Stimulated activated CD8-positive, alpha-beta memory T cell treated with anti-CD3 and anti-CD28 coated beads, Interleukin-2, amount 100 ng/mL, for 1 hour (primary cell): ENCODE measurements at places on chromosomes 5 and 9.

DNA sequence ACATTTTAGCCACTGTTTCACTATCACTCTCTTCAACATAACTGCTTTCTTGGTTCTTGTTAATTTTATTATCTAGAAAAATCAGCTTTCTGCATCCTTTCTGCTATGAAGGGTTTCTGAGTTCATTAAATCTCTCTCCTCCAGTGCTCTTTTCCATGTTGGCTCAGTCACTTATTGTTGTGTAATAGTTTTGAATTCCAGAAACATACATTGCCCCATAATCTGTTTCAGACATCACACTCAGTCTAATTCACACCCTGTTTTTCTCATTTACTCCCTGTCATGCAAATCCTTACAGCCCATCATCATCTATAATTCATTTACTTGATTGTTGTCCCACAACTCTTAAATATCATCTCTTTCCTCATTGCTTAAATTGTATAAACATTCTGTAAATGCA lies 176.1 kb upstream of the CDH12 start:
- DNase-seq: no peak

- no peak for DNase-seq
Measured at GRCh38 chr5:139063664-139064054, 134.5 kb downstream of the SIL1 start.

GRCh38 chr9:35267710-35268109 lies 105.9 kb downstream of the UNC13B start:
- no peak for DNase-seq

DNA sequence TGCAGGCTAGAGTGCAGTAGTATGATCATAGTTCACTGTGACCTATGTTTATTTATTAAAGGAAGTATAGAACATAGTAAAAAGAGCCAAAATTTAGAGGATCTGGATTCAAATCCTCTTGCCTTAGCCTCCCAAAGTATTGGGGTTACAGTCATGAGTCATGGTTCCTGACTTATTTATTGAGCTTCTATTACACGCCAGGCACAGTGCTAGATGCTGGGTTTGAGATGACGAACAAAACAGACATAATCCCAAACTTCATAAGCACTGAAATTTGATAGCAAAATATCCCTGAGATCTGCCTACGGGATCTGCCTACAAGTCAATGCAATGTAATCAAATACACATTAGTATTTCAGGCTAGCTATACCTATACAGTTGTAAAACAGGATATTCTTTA lies 2.5 kb downstream of the KIAA0825 start:
- DNase-seq: no peak

- DNase-seq: no peak
Measured at GRCh38 chr5:157611571-157612476, 36.2 kb upstream of the ADAM19 start.

GRCh38 chr9:116596646-116597045 lies 90.5 kb upstream of the TRIM32 start:
- no peak for DNase-seq

GRCh38 chr9:9753266-9753665 lies 859.5 kb downstream of the PTPRD start:
- DNase-seq: no peak

DNA sequence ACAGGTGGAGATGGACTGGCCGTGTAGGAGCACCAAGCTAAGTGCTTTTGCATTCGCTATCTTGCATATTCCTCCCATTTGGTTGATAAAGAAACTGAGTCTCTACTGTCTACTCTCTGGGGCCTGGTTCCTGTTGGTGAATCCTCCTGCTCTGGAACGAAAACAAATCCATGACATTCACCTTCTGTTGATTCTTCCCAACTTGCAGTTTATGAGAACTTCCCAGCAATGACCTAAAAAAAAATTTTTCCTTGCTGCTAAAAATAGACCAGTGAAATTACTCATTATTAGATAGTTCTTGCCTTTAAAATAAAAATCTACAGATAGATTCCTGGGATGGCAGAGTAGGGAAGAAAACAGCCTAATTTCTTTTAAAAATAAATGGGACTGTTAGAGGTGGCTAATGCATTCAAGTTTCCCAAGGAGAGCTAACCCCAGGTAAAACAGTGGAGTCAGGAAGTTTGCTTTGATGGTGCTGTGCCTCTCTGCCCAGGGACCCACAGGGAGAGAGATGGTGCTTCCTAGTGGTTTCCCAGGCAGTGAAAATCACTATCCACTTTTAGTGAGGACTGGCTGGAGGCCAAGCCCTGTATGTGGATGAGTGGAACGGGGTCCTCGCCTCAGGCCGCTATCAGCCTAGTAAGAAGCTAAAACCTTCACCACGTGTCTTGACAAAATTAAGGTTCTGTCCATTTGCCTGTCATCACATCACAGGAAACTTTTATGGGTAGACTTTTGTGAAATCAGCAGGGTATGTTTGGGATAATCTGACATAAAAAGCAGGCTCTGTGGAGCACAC lies 68.4 kb upstream of the NR3C1 start:
- DNase-seq: no peak

DNA sequence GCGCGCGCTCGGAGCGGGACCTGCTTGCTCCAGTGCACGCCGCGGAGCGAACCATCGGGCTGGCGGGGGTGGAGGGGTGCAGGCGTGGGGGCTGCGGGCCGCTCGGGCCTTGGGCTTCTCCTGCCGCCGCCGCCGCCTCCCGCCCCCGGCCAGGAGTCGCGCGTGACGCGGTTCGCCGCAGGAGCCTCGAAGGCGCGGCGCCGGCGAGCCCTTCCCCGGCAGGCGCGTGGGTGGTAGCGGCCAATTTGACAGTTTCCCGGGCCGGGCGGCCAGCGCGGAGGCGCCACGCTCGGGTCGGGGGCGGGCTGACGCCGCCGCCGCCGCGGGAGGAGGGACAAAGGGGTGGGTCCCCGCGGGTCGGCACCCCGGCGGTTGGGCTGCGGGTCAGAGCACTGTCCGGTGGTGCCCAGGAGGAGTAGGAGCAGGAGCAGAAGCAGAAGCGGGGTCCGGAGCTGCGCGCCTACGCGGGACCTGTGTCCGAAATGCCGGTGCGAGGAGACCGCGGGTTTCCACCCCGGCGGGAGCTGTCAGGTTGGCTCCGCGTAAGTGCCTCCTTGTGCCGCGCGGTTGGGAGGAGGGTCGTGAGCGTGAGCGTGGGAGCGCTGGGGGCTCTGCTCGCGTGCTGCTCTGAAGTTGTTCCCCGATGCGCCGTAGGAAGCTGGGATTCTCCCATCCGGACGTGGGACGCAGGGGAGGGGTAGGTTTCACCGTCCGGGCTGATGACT lies at the start of gene TJP2:
TSS of gene TJP2 (plus strand) at position 387 of the 725 bp plus-strand sequence. CDS start at position 483, 96 bp downstream.
- DNase-seq: no peak

- DNase-seq: no peak
Measured at GRCh38 chr5:159061179-159061796, 38.4 kb downstream of the EBF1 start.

DNA sequence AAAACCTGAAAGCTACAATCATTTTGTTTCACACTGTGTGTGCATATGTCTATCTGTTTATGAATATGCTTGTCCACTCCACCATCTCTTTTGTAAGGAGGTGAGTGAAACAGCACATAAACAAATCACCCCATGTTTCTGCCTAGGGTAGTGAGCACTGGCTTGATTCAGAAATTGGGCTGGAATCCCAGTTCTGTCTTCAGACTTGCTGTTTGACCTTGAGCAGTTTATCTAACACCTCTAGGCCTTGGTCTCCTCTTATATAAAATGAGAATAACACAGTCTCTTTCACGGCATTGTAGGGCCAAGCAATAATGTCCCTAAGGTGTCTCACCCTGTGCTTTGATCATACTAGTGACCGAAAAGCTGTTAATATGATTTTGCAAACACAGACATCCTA lies 61.2 kb downstream of the ZNF366 start:
- no peak for DNase-seq

DNA sequence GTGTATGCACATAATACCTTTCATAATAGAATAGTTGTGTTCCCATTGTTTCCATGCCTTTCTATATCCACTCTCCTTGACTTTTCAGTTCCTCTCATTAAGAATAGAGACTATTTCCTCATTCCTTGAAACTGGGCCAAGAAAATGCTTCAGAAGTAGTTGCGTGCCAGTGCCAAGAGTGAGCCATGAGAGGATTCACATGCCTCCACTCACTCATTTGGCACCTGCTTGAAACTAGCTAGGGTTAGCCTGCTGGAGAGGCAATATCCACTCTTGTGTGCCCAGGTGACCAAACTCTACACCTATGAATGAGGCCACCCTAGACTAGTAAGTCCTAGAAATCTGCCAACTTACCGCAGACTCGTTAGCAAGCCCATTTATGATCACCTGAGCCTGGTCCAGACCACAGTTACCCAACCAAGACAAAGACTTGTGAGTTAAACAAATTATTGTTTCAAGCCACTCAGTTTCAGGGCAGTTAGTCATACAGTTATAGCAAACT lies 276.3 kb downstream of the EPB41L4A start:
- DNase-seq: no peak

DNA sequence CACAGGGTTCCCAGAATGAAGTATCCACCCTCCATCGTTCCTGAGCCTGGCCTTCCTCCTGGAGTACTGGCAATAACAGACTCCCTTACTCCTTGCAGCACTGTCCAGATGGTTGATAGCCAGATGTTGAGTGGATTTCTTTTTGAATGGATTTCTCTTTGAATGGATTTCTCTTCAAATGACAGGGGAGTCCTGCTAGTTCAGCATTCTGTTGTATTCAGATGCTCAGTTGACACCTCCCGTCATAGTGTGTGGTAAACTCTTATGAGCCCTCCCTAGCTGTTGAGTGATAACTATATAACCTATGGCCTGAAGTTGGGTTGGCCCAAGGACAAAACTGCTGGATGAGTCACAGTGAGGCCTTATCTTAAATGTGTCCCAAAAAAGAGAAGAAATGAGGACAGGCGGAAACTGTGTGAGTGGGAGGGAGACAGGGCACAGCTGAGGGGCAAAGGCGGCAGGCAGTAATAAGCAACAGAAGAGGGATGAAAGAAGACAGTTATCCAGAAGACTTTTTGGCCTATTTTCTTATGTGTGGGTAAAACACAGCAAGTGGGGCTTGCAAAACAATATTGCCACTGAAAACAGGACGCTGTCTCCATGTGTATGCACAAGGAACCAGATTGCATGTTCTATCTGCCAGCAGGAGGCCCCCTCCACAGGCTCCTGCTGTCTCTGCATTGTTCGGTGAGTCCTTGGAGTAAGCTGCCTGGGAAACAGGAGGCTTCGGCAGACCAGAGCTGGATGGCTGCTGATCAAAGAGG lies 209.5 kb upstream of the S1PR3 start:
- DNase-seq: no peak

GRCh38 chr9:76161106-76161505 lies 233.1 kb downstream of the RFK start:
- no peak for DNase-seq

- DNase-seq: no peak
Measured at GRCh38 chr5:31758803-31759425, 120.0 kb downstream of the PDZD2 start.

- DNase-seq: no peak
Measured at GRCh38 chr9:21933865-21934264, 60.3 kb downstream of the CDKN2A start.

GRCh38 chr9:86860006-86860405 lies 87.3 kb downstream of the GAS1 start:
- DNase-seq: no peak

DNA sequence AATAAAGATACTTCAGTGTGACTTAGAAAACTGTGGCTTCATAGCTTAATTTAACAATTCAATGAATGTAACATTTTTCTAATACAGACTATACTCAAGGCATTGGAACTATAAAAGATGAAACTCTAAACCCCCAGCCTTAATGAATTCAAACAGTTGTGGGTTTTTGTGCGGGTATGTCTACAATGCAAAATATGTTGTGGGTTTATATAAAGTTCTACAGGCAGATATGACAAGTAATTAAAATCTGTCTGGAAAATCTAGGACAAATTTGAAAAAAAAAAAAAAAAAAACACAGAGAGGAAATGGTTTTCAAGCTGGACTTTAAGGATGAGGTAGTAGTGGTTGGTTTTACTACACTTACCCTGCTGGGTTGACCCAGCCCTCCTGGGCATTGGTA lies 467.5 kb upstream of the TLE4 start:
- DNase-seq: no peak

- no peak for DNase-seq
Measured at GRCh38 chr9:127558581-127559246, 53.4 kb upstream of the STXBP1 start.

DNA sequence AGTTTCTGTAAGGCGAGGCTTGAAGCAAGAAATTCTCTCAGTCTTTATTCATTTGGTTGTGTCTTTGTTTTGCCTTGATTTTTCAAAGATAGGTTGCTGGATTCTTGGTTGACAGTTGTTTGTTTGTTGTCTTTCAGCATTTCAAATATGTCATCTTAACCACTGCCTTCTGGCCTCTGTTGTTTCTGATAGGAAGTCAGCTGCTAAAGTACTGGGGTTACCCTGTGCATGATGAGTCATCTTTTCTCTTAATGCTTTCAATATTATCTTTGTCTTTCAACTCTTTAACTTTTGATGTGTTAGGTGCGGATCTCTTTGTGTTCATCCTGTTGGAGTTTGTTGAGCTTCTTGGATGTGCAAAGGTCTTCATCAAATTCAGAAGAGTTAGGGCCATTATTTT lies 1571.3 kb downstream of the MAT2B start:
- no peak for DNase-seq

DNA sequence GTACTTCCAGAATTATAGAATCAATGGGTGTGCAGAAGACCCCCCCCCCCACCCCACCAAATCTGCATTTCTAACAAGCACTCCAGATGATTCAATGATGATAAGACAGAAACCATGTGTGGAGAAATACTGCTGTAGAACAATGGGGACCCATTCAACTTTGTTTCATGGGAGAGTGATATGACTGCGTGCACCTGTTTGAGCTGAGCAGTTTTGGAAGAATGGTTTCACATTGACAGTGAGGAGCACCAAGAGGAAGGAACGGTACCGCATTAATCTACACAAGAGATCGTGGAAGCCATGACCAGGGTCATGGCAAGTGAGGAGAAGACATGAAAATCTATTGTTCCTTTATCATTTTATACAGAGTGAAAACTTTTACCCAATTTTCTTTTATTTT lies 202.7 kb downstream of the CD180 start:
- no peak for DNase-seq

- no peak for DNase-seq
Measured at GRCh38 chr5:151497391-151498002, 50.1 kb downstream of the SLC36A1 start.

DNA sequence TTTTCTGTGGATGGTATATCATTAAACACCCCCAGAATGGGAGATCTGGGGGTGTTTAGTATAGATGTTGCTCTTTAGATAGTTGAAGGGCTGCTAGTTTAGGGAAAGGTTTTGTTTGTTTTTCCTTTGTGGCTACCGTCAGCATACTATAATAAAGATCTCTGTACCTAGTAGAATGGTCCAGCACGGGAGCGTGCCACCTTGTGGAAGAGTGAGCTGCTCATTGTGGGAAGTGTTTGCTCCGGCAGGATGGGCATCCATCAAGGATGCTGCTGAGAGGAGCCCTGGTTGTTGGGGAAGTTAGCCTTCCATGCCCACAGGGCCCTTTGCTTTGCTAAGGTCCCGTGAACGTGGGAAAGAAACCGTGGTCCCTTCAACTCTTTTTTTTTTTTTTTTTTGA lies 113.1 kb downstream of the LIFR start:
- no peak for DNase-seq
